Naive thymus-derived CD4-positive, alpha-beta T cell (primary cell): ENCODE measurements at places on chromosomes 4 and X.

- no peak for DNase-seq
These were observed at the start of gene EDNRA for GRCh38 chr4:147480891-147481576. Gene EDNRA (plus strand): TSS chr4:147481097. CDS start chr4:147485682, 4,585 bp downstream.

DNA sequence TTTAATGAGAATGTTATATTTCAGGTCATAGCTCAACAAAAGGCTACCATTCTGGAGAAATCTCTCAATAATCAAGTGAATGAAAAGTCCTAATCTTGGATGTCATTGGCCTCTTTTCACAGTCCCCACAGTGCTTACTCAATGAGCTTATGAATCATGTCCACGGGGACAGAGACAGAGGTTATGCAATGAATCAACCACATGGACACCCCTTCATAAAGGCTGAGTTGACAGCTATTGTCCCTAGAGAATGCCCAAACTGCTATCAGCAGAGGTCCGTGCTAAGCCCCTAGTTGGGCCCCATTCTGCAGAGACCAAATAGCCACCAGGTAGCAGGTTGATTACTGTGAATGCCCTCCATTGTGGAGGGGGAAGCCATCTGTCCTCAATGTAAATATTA lies 158.1 kb downstream of the LHFPL1 start:
- no peak for DNase-seq

GRCh38 chr4:26893491-26893890 lies 32.9 kb downstream of the STIM2 start:
- DNase-seq = no peak

DNA sequence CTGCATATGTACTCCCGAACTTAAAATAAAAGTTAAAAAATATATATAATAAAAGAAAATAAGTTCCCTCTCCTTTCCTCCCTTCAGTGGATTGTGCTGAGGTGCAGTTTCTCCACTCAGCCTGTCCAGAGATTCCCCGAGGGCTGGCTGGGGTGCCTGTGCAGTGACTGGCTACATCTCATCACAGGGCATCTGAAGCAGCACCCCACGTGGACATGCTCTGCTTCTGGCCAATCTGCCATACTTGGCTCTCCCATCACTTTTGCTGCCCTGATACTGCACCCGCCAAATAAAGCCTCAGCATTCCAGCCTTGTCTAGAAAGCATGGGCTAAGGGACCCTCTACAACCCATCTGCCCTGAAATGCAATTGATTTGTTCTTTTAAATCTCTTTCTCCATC lies 11.1 kb upstream of the MGST2 start:
- no peak for DNase-seq

DNA sequence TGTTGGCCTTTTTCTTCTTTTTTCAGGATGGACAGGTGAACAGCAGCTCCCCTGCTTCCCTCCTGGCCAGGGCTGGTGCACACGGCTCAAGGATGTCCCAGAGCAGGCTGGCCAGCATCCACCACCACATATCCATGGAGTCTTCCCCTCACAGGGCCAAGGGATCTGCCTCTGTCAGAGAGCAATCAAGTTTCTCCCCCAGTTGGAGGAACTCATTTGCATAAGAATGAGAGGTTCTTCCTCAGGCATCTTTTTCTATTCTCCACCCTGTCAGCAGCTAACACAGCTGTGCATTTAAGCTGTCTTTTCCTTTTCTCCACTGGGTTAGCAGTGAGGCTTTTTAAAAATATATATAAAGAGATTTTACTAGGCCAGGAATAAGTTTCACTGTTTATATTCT lies 143.8 kb downstream of the ANAPC10 start:
- no peak for DNase-seq

DNA sequence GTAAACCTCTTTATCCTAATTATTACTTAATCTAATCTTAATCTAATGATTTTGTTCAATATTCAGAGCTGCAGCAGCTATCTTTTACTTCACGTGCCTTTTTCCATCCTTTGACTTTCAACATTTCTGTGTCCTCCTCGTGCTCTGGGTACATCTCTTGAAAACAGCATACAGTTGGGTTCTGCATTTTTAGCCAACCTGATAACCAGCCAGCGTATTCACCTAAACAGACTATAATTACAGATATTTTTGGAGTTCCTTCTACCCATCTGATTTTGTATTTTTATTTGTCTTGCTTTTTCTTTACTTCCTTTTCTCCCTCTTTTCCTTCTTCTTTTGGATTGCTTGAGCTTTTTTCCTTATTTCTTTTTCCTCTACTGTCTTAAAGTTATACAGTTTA lies 16.2 kb upstream of the JAKMIP1 start:
- no peak for DNase-seq

DNA sequence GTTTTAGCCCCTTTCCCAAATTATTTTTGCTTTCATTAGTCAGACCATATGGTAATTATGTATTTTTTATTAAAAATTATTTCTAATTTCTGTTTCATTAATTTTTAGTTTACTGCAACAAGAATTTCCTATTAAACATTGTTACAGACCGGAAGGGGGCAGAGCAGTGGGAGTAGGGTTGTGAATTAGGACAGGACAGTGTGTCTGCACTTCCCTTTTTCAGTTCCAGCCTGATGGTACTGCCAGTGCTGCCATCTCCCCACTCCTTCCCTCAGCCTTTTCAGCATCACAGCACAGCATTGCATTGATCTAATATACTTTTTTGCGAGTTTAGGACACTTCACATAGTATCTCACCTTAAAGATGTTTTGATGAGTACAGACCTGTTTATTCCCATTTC lies 76.5 kb downstream of the STIM2 start:
- no peak for DNase-seq

DNA sequence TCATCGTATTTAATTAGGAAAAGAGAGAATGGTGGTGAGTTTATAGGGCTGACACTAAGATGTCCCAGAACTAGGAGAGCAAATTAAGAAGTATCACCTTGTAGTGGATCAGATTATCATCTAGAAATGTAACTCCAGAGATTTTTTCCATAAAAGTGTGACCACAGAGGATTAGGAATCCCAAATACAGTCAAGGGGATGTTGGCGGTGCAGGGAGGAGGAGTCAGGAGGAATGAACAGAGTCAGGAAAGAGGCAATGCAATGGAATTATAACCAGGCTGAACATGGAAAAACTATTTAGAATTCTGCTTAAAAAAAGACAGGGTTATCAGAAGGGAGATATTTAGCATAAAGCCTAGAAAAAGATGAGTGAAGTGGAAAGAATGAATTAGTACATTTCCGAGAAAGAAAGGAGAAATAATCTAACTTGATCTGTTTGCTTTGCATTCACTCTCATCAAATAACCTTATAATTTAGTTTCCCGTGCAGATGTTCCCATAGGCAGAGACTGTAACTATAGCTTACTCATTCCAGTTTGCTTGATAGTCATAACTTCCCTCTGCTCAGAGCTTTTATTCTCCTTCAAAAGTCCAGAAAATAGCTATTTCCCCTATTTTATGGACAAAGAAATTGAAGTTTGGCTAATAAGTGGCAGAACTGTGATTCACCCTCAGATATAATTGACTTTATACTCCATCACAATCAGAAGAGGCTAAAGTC lies 56.4 kb downstream of the SCFD2 start:
- DNase-seq = no peak

DNA sequence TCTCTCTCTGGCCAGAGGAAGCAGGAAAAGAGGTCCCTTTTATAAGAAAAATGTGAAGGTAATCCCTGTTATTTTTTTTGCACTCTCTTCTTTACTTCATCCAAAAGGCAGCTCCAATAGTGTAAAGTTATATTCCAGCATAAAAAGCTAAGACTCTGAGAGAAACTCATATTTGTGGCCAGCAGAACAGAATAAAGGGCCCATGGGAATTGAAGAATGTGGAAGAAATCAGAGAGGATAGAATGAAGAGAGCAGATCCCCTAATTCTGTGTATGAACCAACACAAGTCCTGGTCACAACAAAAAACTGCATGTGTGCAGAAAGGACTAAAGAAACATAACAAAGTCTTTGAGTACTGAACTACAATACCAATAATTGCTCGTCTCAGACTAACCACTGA lies 22.3 kb downstream of the RPS6KA6 start:
- DNase-seq = no peak

- no peak for DNase-seq
These were observed 62.4 kb upstream of the WDFY3 start for GRCh38 chr4:85028910-85029309.

DNA sequence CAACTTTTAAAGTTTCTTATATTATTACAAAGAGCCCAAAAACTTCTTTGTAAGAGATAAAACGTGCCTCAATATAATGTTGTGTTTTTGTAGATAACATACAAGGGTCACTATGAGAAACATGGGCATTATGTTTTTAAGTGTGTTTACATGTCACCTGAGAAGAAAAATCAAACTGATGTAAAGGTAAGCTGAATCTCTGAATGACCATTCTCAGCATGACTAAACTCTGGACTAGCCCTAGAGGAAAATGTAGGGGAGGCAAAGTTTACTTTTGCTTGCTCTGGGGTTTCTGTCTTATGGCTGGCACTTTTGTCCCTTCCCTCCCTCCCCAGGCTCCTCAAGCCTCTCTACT lies 6.8 kb downstream of the MEPE start:
- no peak for DNase-seq

DNA sequence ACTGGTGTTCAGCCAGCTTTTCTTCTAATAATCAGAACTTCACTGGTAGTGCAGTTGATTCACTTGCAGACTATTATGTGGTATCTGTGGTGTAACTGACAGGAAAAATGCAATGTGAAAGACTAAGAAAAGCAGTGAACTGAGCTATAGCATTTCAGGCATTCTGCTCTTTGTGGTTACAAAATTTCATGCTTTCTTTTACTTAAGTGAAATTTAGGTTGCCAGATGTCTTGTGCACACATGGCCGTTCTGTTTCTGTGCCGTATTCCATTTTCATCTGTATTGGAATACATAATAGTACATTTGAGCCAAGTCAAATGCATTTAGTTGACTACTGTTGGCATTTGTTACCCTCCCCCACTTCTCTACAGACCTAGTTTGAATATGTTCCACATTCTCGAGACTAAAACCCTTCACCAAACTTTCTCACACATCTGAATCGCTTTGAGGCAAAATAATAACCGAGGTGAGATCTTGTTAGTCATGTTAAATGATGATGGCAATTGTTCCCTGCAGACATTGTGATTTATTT lies 8.2 kb downstream of the RTL3 start:
- peak; percentile 40 for DNase-seq

GRCh38 chrX:69674891-69675290 lies 59.0 kb downstream of the EDA start:
- DNase-seq = no peak

DNA sequence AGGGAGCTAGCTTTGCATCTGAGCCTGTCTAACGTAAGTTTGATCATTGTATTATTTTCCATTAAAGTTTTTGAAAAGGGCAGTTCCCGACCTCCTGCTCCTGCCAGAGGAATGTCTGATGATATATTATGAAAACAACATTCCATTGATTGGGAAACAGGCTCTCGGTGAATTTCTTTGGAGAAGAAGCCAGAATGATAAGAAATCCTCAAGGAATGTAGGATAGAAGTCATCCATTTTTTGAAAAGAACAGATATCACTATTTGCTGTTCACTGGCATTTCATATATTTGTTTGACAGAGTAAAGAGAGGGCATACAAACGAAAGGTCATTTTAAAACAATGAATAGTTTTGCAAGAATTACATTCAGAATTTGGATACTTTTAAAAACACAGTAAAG lies 781.0 kb upstream of the HTR2C start:
- DNase-seq = no peak

DNA sequence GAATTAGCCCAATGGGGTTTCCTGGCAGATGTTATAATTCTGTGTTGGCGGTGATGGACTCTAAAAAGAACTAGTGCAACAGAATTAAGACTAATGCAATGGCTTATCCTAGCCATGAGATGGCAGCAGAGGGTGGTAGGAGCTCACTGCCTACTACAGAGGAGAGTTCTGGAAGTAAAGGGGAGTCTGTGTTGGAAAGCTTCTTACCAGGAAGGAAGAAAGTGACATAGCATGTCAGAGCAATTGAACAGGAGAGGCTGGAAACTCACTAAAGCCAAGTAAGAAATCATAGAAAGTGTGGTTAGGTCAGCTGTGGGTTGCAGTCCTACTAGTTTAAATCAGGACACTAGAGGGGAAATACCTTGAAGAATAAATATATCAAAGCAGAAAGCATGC lies 6.3 kb upstream of the TRPC5OS start:
- peak; percentile 14 for DNase-seq

- no peak for DNase-seq
These were observed 18.0 kb upstream of the UBA1 start for GRCh38 chrX:47175588-47175980.

DNA sequence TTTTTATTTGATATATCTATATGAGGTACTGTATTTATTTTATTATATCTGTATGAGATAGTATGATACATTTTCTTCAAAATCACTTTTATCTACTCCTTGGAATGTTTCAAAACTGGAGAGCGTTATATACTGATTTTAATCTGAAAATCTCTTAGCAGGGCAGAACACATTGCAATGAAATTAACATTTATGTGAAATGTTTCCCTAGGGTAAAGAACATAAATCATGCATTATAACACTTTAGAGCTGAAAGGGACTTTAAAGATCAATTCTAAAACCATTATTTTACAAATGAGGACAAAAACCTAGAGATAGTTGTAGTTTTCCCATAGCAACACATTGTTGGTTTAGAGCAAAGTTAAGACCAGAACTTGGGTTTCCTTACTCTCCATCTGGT lies 153.7 kb downstream of the ATOH1 start:
- DNase-seq = no peak

DNA sequence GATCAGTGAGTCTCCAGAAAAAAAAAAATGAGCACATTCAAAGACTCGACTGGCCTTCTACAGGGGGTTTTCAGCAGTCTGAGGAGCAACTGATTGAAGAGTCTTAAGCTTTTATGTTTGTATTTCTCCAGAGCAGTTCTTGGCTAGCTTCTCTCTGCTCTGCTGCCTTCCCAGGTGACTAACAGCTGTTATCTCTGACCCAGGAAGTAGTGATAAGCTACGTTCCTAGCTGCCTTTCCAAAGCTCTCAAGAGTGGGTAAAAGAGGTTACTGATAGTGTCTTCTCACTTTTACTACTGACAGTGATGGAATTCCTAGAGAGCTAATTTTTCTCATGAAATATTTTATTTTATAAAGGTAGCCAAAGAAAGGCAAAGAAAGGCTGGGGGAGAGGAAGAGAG lies 66.6 kb downstream of the ENOX2 start:
- DNase-seq = no peak

GRCh38 chr4:74583757-74584156 lies 138.8 kb downstream of the AREG start:
- DNase-seq = no peak

DNA sequence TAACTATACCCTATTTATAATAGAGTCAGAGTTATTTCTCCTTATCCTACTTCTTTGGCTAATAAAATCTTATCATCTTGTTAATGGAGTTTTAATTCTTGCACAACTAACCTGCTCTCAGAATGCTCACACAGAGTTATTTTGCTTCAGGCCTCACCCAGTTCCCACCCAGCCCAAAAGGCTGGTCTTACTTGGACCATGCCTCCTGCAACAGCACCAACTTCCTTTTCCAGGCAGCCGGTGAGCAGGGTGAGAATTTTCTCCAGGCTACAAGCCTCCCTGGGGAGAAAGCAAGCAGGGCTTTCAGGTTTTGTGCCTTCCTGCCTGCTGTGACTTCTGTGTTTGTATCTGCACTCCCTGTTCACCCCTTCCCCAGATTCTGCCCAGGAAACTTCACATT lies 29.1 kb upstream of the BANK1 start:
- DNase-seq = no peak
